GM23338 (cell line): ENCODE measurements at places on chromosomes 1 and 21. TPM values are rescaled to one million over a fixed set of nuclear protein-coding genes. Genes with fewer than 3 reads are reported as not detected.

DNA sequence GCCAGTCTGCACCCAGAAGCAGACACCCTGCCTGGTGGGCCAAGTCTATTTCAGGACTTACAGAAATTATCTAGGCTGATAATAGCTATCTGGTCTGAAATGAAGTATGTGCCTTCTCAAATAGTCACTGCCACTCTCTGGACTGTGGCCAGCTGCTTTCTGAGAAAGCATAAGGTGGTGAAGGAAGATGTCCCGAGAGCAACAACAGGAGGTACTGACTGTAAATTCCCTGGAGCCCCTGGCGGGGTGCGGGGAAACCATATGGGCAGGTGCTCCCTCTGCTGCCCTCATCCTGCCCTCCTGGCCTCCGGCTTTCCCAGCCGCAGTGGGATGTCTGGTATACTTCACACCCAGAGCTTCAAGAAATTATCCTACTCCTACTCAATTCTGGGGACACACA, 86.8 kb downstream of the TGFBR3 start:
- DNase-seq: no peak

GRCh38 chr1:203325418-203326091, 20.2 kb downstream of the BTG2 start:
- no peak for DNase-seq

DNA sequence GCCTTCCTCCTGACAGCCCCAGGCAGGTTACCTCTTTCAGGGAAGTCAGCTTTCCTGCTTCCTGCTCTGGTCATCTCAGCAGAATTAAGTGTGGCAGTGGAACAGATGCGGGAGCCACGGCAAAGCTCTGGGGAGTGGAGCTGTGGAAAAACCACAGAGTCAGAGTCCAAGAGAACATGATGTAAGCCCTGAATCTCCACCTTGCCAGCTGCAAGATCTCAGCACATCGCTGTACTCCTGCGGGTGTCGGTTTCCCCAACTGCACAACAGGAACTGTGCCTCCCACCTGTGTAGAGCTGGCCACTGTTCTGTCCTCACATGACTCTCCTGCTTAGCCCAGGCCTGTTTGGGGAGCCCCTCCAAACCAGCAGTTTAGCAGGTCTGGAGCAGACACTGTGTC, 123.7 kb downstream of the MATN1 start:
- DNase-seq: no peak

GRCh38 chr1:167805041-167805556, 83.3 kb downstream of the MPZL1 start:
- DNase-seq: no peak

DNA sequence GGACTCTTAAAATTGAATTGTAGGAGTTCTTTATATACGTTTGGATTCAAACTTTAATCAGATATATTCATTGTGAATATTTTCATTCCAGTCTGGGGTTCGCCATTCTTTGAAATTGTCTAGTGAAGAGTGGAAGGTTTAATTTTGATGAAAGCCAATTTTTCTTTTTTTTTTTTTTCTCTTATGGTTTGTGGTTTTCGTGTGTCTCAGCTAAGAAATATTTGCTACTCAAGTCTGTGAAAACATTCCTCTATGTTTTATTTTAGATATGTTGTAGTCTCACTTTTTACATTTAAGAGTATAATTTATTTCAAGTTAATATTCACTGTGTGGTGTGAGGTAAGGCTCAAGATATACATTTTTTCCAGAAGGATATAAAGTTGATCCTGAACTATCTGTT, 220.5 kb downstream of the KCNT2 start:
- no peak for DNase-seq

DNA sequence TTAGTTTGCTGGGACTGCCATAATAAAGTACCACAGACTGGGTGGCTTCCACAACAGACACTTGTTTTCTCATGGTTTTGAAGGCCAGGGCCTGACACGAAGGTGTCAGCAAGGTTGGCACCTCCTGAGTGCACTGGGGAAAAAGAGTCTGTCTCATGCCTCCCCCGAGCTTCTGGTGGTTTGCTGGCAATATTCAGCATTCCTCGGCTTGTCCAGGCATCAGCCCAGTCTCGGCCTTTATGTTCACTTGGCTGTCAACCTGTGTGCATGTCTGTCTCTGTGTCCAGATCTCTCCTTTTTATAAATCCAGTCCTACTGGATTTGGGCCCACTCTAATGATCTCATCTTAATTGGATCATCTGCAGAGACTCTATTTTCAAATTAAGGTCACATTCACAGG, 72.6 kb downstream of the DOP1B start:
- no peak for DNase-seq

- no peak for DNase-seq
Measured at GRCh38 chr1:8641377-8641997, 176.0 kb downstream of the RERE start.

DNA sequence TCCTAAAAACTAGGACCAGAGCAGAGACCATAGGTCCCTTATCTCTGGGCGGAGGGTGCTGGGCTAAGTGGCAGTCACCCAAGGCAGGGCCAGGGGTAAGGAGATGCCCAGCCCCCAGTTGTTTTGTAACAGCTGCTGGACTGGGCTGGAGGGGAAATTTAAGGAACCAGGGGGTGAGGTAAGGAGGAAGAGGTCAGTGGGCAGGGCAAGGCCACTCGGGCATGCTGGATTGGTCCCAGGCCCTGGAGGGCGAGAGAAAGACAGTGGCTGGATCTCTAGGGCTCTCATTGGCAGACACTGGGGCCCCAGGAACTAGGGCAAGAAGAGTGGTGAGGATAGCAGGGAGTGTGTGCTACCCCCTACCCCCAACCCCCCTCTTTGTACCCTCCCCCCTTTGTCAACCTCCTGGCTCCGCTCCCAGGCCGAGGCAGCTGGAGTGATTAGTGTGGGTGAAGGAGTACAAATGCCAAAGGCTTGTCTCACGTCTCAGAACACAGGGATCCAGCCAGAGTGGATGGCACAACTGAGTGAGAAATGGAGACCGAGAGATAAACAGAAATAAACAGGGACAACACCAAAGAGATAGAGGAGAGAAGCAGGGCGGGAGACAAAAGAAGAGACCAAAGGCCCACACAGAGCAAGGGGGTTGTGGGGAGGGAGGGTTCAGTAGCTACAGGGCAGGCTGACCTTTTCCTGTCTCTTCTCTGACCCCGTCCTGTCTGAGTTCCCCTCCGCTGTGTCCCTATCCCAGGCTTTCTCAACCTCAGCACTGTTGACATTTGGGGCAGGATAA, 20.5 kb upstream of the THRAP3 start:
- no peak for DNase-seq

GRCh38 chr1:204457666-204458065, 36.9 kb downstream of the PIK3C2B start:
- DNase-seq: no peak

GRCh38 chr1:86082183-86082582, 74.4 kb downstream of the COL24A1 start:
- peak; percentile 30 for DNase-seq

DNA sequence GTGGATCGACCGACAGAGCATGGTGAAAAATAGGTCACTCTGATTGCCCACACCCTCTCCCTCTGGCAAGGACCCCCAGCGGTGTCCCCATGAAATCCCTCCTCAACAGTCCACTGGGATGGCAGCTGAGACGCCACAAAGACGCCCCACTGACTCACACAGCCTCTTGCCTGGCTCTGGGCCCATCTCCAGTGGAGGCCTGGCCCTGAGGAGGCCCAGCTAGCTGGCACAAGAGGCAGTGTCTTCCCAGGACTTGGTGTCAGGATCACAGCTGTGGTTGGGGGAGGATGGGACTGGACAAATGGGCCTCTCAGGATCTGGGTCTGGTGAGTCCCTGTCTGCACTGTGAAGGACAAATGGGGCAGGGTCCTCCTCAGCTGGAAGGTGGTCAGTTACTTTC, 4.6 kb downstream of the ALX3 start:
- no peak for DNase-seq

- DNase-seq: peak; percentile 87
Measured at GRCh38 chr1:83998498-83999315, at the start of gene TTLL7. Gene TTLL7, minus strand, starts transcription at chr1:83999132. Its CDS starts 46,921 bp downstream, at chr1:83952211.

DNA sequence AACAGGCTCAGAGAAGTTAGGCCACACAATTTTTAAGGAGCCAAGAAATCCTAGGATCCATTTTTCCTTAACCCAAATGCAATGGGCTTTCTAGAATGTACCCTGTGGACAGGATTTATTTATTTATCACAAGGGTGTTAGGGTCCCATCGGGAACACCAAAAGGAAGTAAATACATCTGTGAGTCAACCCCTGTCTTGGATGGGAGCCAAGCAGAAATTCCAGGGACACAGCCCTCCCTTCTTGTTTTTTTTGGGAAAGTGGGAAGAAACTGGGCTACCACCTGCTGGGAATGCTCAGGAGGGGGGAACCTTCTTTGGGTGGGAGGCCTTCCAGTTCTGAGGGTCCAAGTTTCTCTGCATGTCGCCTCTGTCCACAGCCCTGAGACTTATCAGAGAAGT, 1.3 kb downstream of the CRNN start:
- DNase-seq: no peak

DNA sequence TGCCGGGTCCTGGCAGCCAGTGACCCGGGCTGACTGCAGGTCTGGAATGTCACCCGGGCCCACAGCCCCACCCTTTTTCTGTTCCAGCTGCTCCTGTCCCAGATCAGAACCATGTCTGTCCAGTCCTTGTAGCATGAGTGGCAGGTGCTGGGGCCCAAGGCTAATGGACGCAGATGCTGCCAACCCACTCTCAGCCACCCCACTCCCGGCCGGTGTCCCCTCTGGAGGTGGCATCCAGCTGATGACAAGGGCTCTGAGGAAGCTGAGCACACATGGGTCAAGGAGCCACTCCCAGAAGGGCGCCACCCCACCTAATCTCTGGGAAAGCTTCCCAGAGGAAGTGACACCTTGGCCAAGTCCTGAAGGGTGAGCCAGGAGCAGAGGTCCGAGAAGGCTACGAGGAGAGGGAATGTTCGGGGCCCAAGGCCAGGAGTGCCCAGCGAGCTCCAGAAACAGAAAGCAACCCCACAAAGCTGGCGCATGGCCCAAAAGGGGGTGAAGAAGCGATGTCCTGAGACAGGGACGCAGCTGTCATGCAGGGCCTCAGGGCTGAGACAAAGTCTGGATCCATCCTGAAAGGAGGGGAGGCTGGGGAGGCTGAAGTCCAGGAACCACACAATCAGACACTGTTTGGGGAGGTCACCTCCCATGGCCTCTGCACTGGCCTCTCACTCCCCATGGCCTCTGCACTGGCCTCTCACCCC, 39.5 kb downstream of the ACOT7 start:
- no peak for DNase-seq

DNA sequence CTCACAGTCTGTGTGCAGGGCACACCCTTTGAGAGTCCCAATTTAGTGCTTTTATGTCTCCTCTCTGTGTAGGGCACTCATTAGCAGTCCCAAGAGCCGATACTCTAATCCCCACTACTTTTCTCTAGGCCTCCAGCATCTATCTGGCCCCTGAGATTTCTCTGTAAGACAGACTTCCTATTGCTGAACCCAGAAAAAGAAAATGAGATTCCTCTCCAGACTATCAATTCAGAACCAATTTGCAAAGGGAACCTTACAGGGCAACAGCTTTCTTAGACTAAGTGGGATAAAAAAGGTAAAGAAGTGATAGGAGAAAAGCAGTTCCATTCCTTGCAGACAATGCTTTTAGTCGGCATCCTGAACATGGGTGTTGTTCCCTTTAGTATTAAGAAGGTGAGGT, 172.2 kb downstream of the EDEM3 start:
- no peak for DNase-seq

GRCh38 chr1:978069-978834, 3.6 kb downstream of the PERM1 start:
- DNase-seq: no peak

DNA sequence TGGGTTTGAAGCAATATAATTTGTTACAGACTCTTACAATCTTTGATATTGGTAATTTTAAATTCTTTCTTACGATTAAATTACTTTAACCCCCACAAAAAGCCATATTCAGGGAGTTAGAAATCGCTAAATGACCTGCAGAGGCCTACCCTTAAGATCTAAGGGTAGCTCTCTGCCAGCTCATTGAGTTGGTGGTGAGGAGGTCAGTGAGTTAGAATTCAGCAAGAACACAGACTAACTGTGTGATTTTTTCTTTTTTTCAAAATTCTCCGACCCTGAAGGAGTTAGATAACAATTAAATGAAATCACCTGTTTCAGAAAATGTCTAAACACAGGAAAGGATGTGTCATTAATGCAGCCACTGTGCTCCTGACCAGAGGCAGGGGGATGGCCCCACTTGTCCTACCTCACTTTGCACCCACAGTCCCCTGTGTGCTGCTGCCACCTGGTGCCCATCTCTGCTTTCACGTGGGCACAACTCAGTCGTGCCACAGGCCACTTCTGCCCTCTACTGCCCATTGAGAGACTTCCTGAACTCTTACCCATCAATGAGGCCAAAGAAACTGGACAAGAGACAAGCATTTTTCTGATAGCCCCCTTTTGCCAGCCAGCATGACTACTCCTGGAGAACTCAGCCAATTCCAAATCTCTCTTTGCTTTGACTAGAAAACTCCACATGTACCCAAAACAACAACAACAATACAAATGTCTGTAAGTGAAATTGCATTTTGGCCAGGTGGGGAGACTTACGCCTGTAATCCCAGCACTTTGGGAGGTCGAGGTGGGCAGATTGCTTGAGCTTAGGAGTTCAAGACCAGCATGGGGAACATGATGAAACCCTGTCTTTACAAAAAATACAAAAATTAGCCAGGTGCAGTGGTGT, 8.4 kb downstream of the CFAP45 start:
- peak; percentile 87 for DNase-seq

- DNase-seq: no peak
Measured at GRCh38 chr21:36079010-36079649, 9.3 kb downstream of the CBR1 start.

- DNase-seq: no peak
Measured at GRCh38 chr1:64093941-64094340, 109.5 kb upstream of the UBE2U start.

AADACL4 gene
- total RNA-seq: not detected in 2 replicates

CD52 gene
- total RNA-seq: not detected in 2 replicates

LAPTM5 gene
- total RNA-seq: not detected in 2 replicates

SH3BGR gene
- total RNA-seq: 4.9 and 5.9 TPM in 2 replicates

CRYAA gene
- total RNA-seq: not detected in 2 replicates

ABCB10 gene
- 9.7 and 13.3 TPM in 2 replicates for total RNA-seq

NDC1 gene
- 92.5 and 100 TPM in 2 replicates for total RNA-seq

OR2L8 gene
- not detected in 2 replicates for total RNA-seq

VSIG8 gene
- not detected in 2 replicates for total RNA-seq

ACOT11 gene
- total RNA-seq: 2.7 and 3.7 TPM in 2 replicates

SOX13 gene
- total RNA-seq: 105 and 123 TPM in 2 replicates

DFFB gene
- total RNA-seq: 12.6 and 18.1 TPM in 2 replicates

FAM151A gene
- 0.10 TPM in 1 of 2 replicates, not detected in the other for total RNA-seq

ITLN2 gene
- total RNA-seq: 7.0 and 12.8 TPM in 2 replicates

SNAPIN gene
- 25.6 and 28.1 TPM in 2 replicates for total RNA-seq

TFF2 gene
- total RNA-seq: not detected in 2 replicates

SGIP1 gene
- 2.4 and 4.1 TPM in 2 replicates for total RNA-seq

KCNN3 gene
- total RNA-seq: 1.9 and 4.0 TPM in 2 replicates
